ENCODE measurements at places on chromosomes 2 and 18. TPM values are rescaled to one million over a fixed set of nuclear protein-coding genes. Genes with fewer than 3 reads are reported as not detected.

DNA sequence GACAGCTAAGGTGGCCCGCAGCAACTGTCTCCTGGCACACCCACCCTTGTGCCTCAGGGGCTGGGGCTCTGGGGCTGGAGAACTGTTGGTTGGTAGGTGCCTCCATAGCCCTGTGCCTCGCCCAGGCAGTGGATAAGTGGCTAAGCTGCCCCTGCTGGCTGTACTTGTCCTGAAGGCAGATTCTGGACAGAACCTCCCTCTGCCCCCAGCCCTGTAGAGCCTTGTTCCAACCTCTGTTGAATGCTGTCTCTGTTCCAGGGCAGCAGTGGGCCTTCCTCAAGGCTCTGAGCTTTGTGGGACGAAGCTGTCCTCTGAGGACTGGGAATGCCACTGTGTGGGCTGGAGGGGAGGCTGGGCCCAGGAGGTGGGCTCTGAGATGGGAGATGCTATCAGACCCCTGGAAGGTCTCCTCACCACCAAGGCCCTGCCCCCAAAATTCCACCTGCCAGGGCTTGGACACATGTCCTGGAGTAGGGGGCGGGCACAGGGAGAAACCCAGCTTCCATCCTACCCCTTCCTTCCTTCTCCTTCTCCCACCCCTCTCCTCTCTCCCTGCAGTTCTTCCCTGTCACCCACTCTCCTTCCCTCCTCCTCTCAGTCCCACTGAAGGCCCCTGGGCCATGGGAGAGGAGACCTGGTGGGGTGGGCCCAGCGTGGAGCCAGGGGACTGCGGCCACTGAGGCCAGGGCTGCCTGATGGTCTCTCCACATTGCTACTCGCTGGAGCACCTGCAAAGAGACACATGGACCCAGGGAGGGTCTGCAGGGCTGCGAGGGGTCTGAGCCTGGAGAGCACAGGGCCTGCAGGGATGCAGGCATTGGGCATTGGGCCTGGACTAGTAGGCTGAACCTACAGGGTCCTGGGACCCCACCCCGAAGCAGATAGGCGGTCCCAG is 1.7 kb upstream of the PDCD1 start:
- H3K27me3 ChIP-seq, result peaks cover 22% of the 10 kb centered on the region
- peaks cover 45% of the 10 kb centered on the region for H3K4me1 ChIP-seq
- H3K27ac ChIP-seq, result no peak overlapping the region
- DNase-seq, result no peak
- no peak overlapping the region for H3K4me3 ChIP-seq

GRCh38 chr2:216701544-216701943 is 6.2 kb upstream of the IGFBP5 start:
- DNase-seq, result no peak
- H3K27ac ChIP-seq, result no peak overlapping the region
- peaks cover 29% of the 10 kb centered on the region for H3K27me3 ChIP-seq
- H3K4me1 ChIP-seq, result no peaks in the 10 kb centered on the region
- H3K4me3 ChIP-seq, result no peak overlapping the region

DNA sequence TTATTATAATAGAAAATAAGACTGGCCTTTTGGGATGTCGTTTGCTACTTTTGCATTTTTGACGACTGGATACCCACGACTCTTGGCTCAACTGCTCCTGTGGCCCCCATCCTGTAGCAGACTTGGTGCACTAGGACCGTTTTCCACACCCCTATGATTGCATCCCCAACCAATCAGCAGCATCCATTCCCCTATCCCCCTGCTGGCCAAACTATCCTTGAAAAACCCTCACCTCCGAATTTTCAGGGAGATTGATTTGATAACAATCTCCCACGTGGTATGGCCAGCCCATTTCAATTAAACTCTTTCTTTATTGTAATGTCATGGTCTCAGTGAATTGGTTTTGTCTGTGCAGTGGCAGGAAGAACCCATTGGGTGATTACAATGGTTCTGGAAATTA is 37.9 kb upstream of the TTR start:
- peaks cover 12% of the 10 kb centered on the region for H3K27me3 ChIP-seq
- no peaks in the 10 kb centered on the region for H3K4me1 ChIP-seq
- H3K4me3 ChIP-seq, result no peak overlapping the region
- H3K36me3 ChIP-seq, result no peaks in the 10 kb centered on the region
- DNase-seq, result no peak

DNA sequence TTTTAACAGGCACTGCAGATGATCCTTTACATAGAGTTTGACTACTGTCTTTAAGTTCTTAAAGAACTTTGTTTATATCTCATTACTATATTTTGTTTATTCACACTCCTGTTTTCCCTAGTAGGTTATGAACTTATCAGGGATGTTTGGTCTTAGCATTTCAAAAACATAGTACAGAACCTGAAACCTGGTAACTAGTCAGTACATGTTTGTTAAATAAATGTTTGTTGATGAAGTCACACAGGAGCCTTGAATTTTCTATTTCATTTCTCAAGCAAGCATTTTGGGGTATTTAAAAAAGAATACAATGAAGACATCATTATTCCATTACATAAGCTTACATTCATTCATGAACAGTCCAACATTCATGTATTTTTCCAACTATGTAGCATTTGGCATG is 280.3 kb upstream of the ZSWIM2 start:
- H3K4me3 ChIP-seq, result no peak overlapping the region
- no peaks in the 10 kb centered on the region for H3K36me3 ChIP-seq
- no peak overlapping the region for H3K27ac ChIP-seq
- no peak for DNase-seq
- no peaks in the 10 kb centered on the region for H3K27me3 ChIP-seq
- no peaks in the 10 kb centered on the region for H3K4me1 ChIP-seq

Gene TCF7L1
- total RNA-seq, result not detected

All from activated CD8-positive, alpha-beta memory T cell treated with anti-CD3 and anti-CD28 coated beads, Interleukin-2, amount 10 ng/mL, durations not matched to agents 7 days and 5 days (primary cell).